ENCODE measurements at places on chromosomes 3 and 15.

GRCh38 chr3:177538048-177538749, 340.9 kb upstream of the TBL1XR1 start:
- peak; percentile 76 for DNase-seq

- DNase-seq, result no peak
Observed at GRCh38 chr3:52029053-52029452, 27.3 kb downstream of the DUSP7 start.

DNA sequence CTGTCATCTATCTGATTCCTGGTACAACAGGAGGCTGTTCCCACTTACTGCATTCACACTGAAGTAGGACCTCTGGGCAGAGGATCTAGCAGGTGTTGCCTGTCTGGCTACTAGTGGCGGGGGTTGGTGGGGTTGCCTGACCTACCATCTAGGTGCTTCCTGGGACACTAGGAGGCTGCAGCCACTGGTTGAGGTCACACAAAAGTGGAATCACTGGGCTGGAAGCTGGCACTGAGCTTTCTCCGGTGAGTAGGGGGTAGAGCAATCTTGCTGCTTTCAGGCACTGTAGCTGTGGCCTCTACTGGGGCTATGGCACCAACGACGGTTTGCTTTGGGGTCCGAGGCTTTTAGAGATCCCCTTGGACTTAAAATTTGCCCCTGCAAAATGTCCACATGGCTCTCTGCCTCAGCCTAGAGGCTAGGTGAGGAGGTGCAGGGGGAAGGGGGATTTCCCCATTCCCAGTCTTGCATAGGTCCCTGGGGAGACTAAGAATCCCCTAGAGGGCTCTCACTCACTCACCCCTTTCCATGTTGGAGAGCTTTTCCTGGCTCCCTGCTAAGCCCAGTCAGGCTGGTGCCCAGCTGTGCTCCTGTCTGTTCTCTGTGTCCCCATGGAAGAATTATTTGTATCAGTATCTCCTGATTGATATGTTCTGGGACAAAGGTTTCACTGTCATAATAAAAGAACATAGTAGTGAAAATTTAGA, 397.7 kb upstream of the EPHA6 start:
- DNase-seq, result no peak

DNA sequence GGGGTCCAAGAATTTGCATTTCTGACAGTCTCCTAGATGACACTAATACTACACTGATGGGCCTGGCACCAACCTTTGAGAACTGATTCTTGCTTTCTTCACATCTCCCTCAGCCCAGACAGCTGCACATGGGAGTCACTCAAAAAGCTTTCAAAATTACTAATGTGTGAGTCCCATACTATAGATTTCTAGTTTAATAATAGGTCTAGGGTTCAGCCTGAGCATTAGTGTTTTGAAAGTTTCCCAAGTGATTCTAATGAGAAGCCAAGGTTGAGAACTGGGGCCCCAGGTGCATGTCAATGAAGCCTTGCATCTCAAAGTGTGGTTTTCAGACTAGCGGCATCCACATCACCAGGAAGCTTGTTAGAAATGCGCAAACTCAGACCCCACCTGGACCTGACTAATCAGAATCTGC, 159.9 kb upstream of the CMC1 start:
- DNase-seq, result no peak

DNA sequence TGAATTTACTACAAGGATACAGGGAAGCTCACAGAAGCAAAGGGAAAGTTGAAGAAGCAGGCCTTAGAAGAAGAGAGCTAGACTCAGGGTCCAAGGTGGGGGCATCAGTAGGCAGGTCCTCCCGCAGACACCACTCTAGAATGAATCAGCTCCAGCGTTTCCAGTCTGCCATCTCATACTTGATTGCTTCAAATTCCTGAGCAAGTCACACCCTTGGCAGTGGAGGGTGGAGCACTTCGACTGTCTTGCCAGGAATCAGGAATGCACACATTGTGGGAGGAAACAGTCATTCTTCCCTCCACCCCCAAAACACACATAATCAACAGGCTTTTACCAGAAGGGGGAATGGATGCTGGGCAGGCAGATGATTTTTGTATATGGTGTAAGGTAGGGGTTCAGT, 78.5 kb downstream of the CHCHD6 start:
- DNase-seq, result no peak

GRCh38 chr15:56919609-56920366, 1.3 kb downstream of the TCF12 start:
- no peak for DNase-seq

- no peak for DNase-seq
Observed at GRCh38 chr3:11721479-11721878, 77.8 kb upstream of the VGLL4 start.

- DNase-seq, result no peak
Observed at GRCh38 chr15:82882273-82882928, 70.1 kb downstream of the HOMER2 start.

- DNase-seq, result no peak
Observed at GRCh38 chr15:51368751-51369450, 27.4 kb downstream of the GLDN start.

GRCh38 chr3:65153850-65154512, 466.2 kb upstream of the ADAMTS9 start:
- no peak for DNase-seq

DNA sequence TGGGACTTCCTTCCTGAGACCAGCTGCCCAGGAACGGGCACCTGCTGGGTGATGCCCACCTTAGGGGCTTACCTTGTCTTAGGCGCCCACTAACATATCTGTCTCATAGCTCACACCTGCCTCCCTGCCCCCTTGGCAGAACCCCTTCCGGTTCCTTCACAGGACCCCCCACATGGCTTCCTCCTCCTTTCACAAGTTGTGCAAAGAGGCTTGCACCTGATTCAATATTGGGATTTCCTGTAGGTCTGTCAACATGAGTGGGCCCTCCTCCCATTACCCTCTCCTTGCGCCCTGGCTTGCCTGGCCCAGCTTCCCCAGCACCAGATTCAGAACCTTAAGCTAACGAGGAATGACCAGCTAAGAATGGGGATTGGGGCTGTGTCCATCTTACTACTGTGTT, 633 bp downstream of the THPO start:
- DNase-seq, result no peak

GRCh38 chr15:52295421-52296001, at the start of gene MYO5C:
MYO5C (minus strand) TSS chr15:52295804; CDS start chr15:52295636, 168 bp downstream.
- no peak for DNase-seq

All from putamen (tissue), 1 donor.